ENCODE measurements at places on chromosomes 2 and 18. TPM values are rescaled to one million over a fixed set of nuclear protein-coding genes. Genes with fewer than 3 reads are reported as not detected.

RGPD5 gene
- total RNA-seq = 14.5 TPM

HOXD12 gene
- not detected for total RNA-seq

BMP10 gene
- not detected for total RNA-seq

GKN2 gene
- total RNA-seq = not detected

SLC35F5 gene
- 60.3 TPM for total RNA-seq

ABCG8 gene
- total RNA-seq = not detected

Measured in glomerular endothelial cell (primary cell).